ENCODE measurements at places on chromosomes 7 and 10. TPM values are rescaled to one million over a fixed set of nuclear protein-coding genes. Genes with fewer than 3 reads are reported as not detected.

The AGBL3 gene
- total RNA-seq, result 0.62 TPM

The ALOX5 gene
- total RNA-seq, result 12.4 TPM

The CD36 gene
- 324 TPM for total RNA-seq

The PIK3CG gene
- total RNA-seq, result 3.5 TPM

The PLXNA4 gene
- 5.7 TPM for total RNA-seq

The LDB3 gene
- 314 TPM for total RNA-seq

The CYP3A5 gene
- 38.5 TPM for total RNA-seq

The AGMO gene
- 0.41 TPM for total RNA-seq

The THNSL1 gene
- total RNA-seq, result 9.7 TPM

The ZNF33A gene
- 37.7 TPM for total RNA-seq

The BAZ1B gene
- total RNA-seq, result 59.1 TPM

The CHST3 gene
- total RNA-seq, result 29.6 TPM

The EVX1 gene
- total RNA-seq, result not detected

The PON1 gene
- total RNA-seq, result not detected

The CPVL gene
- 11.7 TPM for total RNA-seq

The PRR15 gene
- 0.31 TPM for total RNA-seq

The NET1 gene
- total RNA-seq, result 225 TPM

The ZNF438 gene
- total RNA-seq, result 7.6 TPM

The CLRN3 gene
- not detected for total RNA-seq

The GRM3 gene
- not detected for total RNA-seq

The TMEM229A gene
- not detected for total RNA-seq

The RASA4B gene
- total RNA-seq, result 9.1 TPM

The SPDYE1 gene
- not detected for total RNA-seq

The OR2A14 gene
- total RNA-seq, result not detected

The AGR2 gene
- total RNA-seq, result 73.1 TPM

The BRAT1 gene
- total RNA-seq, result 28.1 TPM

The TMEM178B gene
- total RNA-seq, result 2.5 TPM

All from tongue (tissue), 3 donors.